ENCODE measurements at places on chromosomes 4 and X. TPM values are rescaled to one million over a fixed set of nuclear protein-coding genes. Genes with fewer than 3 reads are reported as not detected.

Gene ADH1A
- 0.40 TPM for total RNA-seq

Gene PPARGC1A
- total RNA-seq: 14.7 TPM

GRCh38 chr4:68654946-68655721, 15.3 kb downstream of the UGT2B15 start:
- no peak for DNase-seq

Gene VCX3A
- total RNA-seq: not detected

DNA sequence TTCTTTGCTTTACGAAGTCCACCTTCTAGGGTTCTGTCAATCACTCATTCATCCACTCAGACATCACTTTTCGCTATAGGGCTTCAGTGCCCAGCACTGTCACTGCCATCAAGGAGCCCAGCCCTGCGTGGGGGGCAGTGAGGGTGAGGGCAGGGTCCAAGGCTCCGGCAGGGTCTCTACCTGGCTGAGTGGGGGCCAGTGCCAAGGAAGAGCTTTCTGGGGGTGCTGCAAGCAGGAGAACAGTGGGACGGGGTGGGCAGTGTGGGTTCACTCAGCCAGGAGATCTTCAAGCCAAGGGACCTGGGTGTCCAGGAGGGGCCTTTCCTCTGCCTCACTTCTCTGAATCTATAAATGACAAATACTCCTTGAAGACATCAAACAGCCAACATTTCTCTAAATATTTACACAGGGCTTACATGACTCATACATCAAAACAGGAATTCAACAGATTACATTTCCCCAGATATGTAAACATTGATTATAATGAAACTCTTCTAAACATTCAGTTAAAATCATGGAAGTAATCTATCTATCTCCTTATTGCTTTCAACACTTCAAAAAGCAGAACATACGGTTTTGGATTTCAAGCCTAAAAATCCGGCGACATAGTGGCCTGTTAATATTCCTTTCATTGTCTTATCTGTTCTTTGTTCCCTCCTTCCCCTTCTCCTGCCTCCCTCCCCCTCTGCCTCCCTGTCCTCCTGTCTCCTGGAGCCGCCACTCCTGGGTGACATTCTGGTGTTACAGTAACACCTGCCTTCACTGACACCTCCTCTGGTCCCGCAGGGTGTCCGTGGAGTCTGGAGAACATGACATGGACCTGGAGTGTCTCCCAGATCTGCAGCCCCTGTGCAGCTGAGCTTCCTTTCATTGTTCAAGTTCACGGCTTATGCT, 94.4 kb upstream of the ADRA2C start:
- DNase-seq: no peak

- DNase-seq: no peak
Measured at GRCh38 chr4:132592850-132593249, 556.2 kb upstream of the PCDH10 start.

- DNase-seq: no peak
Measured at GRCh38 chrX:81259714-81260395, 58.0 kb downstream of the SH3BGRL start.

Gene SSX4B
- total RNA-seq: 0.91 TPM

DNA sequence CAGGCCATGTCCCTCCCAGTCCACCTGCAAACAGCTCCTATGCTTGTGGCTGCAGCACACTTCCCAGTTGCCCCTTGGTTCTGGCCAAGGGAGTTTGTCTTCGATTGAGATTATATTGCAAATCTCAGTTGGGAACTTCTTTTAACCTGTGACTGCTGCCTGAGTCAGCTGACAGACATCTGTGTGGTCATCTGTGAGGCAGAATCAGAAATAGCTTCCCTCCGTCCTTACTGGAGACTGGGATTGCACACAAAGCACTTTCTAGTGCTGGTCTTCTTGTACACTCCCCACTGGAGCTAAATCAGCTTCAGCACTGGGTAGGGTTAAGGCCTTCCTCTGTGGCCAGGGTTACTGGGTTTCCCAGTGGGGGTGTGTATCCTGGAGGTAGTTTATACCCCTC, 34.3 kb downstream of the ZNF330 start:
- no peak for DNase-seq

Data from prostate gland (tissue), 2 donors.